CD8-positive, alpha-beta T cell (primary cell): ENCODE measurements at places on chromosomes 2 and 18. TPM values are rescaled to one million over a fixed set of nuclear protein-coding genes. Genes with fewer than 3 reads are reported as not detected.

The REG1A gene
- not detected for total RNA-seq

The SCN7A gene
- not detected for total RNA-seq

The MEP1B gene
- not detected for total RNA-seq

The MFSD6 gene
- total RNA-seq = 45.6 TPM

The EGR4 gene
- 0.22 TPM for total RNA-seq

The CFAP221 gene
- not detected for total RNA-seq

The ZAP70 gene
- 487 TPM for total RNA-seq

The ANAPC1 gene
- 43.9 TPM for total RNA-seq

The ZNG1B gene
- total RNA-seq = 31.9 TPM

- DNase-seq = no peak
These were observed 92.6 kb downstream of the MYL12B start for GRCh38 chr18:3354506-3354905.

- no peak for DNase-seq
These were observed 680.2 kb downstream of the NYAP2 start for GRCh38 chr2:226079671-226080181.

DNA sequence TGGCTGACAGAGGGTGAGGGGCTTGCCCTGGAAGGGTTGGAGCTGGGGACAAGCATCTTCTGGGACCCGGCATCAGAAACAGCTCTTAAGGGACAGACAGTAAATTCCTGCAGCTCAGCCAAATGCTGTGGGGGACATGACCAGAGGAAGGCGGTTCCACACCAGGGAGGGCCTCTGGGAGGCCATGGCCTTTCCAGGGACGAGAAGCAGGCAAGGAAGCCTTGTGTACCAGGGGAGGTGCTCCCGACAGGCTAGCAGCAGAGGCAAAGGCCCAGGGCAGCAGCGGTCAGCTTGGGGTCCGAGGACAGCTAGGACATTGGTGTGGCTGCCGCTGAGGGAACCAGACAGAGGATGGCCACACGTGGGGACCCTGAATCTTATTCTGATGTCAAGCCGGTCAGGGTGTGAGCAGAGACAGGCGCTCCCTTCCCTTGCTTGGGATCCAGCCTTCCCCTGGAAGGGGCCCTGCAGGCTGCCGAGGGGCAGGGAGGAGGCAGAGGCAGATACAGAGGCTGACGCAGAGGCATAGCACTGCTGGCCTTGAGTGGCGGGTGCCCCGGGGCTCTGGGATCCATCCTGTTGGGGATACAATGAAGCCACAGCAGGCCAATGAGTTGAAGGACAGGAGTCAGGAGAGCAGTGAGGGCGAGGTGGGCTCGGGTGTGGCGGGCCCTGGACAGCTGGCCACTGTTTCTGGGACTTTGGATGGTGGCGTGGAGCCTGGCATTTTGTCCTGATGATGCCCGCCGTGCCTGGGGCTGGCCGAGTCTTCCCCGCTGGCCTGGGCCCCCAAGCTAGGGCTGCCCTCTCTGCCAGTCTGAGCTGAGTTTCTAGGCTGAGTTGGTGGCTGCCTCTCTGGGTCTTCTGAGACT lies 64.1 kb upstream of the GPC1 start:
- DNase-seq = no peak

GRCh38 chr2:135320465-135321355 lies 210.3 kb downstream of the ZRANB3 start:
- DNase-seq = no peak

DNA sequence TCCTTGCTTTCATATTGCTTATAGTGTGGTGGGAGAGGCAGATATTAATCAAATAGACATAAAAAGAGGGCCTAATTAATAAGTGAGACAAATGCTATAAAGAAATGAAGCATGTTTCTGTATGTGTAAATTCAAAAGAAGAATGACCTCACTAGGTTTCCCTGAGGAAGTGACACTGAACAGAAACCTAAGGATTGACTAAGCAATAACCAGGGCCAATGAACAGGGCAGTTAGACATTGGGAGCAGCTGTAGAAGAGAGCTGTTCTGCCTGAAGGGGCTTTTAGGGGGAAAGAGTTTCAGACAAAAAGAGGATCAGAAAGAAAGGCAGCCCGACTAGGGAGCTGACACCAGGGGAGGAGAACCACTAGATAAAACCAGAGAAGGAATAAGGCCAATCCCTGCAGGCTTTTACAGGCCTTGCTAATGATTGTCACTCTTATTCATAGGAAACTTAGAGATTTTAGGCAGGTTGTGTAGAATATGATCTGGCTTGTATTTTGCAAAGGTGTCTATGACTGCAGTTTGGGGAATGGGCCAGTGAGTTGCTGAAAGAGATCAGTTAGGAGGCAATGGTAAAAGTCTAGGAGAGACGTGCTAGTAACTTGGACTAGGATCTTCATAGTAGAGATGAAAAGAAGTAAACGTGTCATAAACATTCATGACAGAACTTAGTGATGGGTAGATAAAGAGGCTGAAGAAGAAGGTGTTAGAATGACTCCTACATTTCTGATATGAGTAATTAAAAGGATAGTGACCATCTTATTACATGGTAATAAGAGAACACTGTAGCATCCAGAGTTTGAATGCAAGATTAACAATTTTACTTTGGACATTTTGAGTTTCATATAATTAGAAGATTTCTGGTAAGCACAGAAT lies 26.8 kb upstream of the NABP1 start:
- no peak for DNase-seq

DNA sequence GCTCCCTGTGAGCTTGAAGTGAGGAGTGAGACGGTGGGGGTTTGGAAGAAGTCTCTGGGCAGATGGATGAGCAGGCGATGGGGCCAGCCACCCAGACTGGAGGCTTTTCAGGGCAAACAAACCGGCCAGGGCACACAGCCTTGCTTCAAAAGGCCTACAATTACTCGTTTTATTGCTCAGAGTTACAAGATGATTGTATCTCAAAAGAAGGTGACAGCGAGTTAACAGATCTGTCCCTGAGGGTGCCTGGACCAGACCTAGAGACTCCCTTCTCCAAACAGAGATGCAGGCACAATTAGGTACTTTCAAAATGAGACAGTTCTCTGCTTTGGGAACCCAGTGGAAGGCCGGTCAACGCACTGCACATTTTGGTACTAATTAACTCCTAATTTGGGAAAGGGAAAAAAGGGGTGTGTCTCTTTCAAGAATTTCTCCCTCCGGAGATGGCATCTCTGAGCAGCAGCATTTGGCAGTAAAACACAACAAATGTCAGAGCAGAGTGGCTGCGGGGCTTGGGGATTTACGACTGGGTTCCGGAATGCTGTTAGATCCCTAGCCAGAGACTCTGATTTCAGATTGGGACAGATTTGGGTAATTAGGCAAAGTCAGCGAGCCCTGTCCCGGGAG lies 226.7 kb downstream of the TTC32 start:
- no peak for DNase-seq

DNA sequence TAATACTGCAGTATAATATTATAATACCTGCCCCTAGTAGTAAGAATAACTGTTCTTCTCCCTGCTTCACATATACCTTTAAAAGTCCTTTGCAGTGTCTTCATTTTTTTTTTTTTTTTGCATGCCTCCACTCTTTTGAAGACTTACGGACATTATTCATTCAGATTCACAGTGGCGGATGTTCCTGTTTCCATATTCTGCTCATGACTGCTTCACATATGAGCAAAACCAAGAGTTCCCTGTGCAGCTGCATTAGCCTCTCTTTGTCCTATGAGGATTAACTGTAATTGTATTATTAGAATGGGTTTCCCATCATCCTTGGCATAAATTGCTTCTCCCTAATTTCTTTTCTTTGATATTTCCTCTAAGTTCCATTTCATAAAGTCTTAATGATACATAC lies 12.8 kb downstream of the IL18RAP start:
- no peak for DNase-seq

- no peak for DNase-seq
These were observed 92.1 kb downstream of the DYM start for GRCh38 chr18:49368161-49368875.

GRCh38 chr2:84904151-84904550 lies 1.3 kb upstream of the TMSB10 start:
- DNase-seq = no peak

- DNase-seq = no peak
These were observed 105.7 kb upstream of the GPC1 start for GRCh38 chr2:240329778-240330177.

GRCh38 chr2:146048141-146048540 lies 1528.2 kb upstream of the ZEB2 start:
- no peak for DNase-seq

DNA sequence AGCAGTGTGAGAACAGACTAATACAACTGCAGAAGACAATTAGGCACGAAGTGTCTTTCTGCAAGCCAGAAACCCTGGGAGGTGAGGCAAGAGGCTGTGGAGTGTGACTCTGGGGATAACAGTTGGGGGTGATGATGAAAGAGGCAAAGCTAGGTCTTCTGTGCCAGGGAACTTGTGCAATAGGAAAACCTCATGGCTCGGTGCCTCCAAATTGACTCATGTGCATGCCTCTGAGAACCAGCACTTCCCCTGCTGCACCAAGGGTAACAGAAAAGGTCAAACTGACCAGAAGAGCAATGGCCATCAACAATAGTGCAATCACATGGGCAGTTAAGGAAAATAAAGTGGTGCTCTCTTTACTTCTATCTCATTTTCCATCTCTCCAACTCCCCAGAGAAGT lies 136.4 kb downstream of the SCG2 start:
- DNase-seq = no peak

GRCh38 chr2:104286841-104287240 lies 567.1 kb upstream of the POU3F3 start:
- no peak for DNase-seq

GRCh38 chr2:213161759-213162515 lies 10.5 kb upstream of the IKZF2 start:
- no peak for DNase-seq

DNA sequence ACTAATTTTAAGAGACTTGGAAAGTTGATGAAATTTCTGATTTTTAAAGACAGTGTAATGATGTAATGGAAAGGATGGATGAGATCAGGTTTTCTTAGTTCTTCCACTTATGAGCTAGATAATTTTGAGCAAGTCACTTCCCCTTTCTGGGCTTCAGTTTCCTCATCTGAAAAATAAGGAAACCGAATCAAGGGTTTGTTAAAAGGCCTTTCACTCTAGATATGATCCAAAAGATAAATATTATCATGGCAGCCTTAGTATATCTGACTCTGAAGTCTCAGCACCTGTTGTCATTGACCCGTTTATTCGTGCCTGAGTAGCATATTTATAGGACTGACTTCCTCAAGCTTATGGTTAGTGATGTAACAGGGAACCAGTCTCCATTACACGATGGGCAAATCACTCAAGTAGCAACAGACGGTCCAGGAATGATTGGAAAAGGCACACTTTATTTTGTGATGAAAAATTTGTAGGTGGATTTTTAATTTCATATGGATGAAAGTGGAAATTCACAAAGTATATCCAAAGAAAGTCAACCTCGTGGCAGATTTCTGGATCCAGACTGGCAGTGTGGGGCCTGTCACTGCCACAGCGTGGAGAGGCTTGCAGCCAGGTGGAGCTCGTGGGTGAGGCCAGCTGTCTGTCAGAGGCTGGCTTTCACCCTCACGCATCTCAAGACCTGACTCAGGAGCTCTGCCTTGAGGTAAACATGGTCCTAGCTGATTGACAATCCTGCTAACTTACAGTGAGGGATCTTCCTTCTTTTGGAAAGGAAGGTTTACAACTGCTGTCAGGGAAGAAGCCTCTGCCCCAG lies 137.9 kb upstream of the CXCR4 start:
- no peak for DNase-seq

- DNase-seq = no peak
These were observed 155.5 kb downstream of the TGIF1 start for GRCh38 chr18:3605486-3605952.

- no peak for DNase-seq
These were observed 10.0 kb upstream of the VPS54 start for GRCh38 chr2:64029116-64029665.

DNA sequence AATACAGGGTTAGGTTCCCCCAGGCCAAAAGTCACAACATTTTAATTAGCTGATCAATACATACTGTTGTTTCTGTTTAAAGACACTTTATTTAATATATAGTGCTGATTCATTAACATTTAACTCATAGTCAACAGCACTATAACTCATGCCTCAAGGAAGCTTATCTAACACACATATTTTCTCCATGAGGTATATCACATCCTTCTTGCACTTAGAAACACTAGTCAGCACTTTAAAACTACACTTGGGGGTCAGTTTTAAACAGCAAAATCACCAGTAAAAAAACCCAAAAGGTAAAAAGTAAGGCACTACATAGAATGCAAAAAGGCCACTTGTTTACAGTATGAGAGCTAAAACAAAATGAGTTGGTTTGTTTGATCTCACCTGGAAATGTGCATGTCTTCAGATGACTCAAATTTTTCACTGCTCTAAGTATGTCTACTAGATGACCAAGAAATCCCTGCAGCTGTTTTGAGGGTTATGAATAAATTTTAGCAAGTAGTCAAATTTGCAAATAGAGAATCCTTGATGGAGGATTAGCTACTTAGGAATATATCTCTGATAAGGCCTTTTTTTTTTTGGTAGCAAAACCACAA lies 54.1 kb upstream of the EPB41L5 start:
- no peak for DNase-seq

DNA sequence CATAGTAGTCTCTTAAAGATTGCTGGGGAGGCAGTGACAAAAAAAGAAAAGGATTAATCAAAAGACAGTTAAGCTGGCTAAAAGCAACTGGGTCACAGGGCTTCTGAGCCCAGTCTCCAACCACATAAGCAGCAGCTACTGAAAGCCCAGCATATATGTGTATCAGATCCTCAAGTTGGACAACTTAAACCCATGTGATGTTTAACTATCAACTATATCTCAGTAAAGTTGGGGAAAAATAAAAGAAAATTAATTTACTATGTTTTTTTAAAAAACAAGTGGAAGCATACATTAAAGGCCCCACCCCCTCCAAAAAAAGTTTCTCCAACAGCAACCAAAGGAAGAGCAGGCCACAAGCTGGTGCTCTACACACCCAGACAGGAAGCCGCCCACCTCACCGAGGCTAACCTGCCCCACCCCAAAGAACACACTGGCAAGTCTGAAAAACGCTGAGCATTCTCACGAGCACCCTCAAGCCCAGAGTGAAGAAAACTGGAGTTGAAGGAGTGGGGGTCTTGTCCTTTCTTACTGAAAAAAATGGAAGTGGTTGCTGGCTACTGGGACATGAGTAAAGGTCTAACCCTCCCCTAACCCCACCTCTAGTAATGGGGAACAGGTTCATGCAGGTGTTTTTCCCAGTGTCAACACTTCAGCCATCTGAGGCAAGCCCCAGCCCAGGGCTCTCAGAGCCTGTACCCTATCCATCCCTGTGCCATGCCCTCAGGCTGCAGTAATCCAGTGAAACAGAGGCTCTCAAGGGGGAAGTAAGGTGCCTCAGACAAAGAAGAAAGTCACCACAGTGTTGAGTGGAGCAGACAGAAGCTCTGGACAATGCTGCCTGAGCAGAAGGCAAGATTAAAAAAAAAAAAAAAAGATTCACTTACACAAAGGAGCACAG lies 106.3 kb downstream of the GYPC start:
- peak; percentile 22 for DNase-seq

GRCh38 chr18:22822024-22822423 lies 111.1 kb upstream of the RBBP8 start:
- DNase-seq = no peak

GRCh38 chr2:99698896-99699295 lies 209.1 kb upstream of the REV1 start:
- no peak for DNase-seq

GRCh38 chr2:195532628-195533271 lies 124.3 kb upstream of the SLC39A10 start:
- DNase-seq = no peak
